ENCODE measurements at places on chromosomes 16 and 17. TPM values are rescaled to one million over a fixed set of nuclear protein-coding genes. Genes with fewer than 3 reads are reported as not detected.

VTN gene
- 1.2 TPM for total RNA-seq

GRCh38 chr16:66378741-66379570 is 12.5 kb downstream of the CDH5 start:
- ATAC-seq = no peak

DNA sequence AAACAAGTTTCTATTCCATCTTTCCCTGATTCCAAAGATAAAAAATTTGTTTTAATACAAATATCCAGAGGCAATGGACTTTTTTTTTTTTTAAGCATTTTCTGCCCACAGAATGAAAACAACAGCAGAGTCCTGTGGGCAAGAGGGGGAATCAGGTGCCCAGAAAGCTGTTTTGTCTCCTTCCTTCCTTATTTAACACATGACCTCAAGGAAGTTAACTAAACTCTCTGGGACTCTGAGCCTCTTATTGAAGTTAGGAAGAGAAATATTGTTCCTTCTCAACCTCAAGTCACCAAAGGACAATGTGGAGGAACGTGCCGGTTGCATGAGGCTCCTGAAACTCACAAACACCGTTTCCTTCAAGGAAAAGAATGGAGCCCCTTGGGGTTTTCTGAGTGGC is 34.9 kb downstream of the LITAF start:
- ATAC-seq = no peak

GRCh38 chr16:50303041-50303604 is 36.8 kb downstream of the ADCY7 start:
- no peak for ATAC-seq

DNA sequence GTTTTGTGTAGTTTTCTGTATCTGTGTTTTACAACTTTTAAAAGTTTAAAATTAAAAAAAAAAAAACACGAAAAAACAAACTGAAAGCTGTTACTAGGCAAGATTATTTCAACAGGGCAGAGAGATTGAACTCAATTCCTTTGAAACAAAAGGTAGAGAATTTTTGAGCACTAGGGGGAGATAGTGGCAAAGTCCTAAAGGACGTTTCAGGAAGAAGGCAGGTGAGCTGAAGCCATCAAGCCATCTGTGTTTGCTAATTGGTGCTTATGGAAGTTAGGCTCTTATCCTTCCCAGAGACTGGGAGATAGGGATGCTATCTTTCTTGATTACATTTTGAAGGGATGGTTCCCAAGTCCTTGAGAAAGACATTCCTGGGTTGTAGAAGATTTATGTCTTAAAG is 70.6 kb upstream of the CLEC3A start:
- ATAC-seq = no peak
